Right renal cortex interstitium (tissue), 3 donors: ENCODE measurements at places on chromosomes 6 and 20. TPM values are rescaled to one million over a fixed set of nuclear protein-coding genes. Genes with fewer than 3 reads are reported as not detected.

GRCh38 chr6:6357530-6357929, 37.1 kb upstream of the F13A1 start:
- no peak for DNase-seq

- no peak for DNase-seq
These were observed 80.9 kb upstream of the TAB2 start for GRCh38 chr6:149236589-149236988.

GRCh38 chr6:34521463-34522285, 34.5 kb downstream of the SPDEF start:
- DNase-seq = no peak

The FIG4 gene
- 25.8 TPM for polyA plus RNA-seq

The CTSA gene
- polyA plus RNA-seq = 118 TPM

The COL20A1 gene
- polyA plus RNA-seq = 0.42 TPM

The ENPP5 gene
- polyA plus RNA-seq = 16.8 TPM

The NOX3 gene
- polyA plus RNA-seq = 1.9 TPM
